Osteoblast (primary cell): ENCODE measurements at places on chromosomes 4 and X. TPM values are rescaled to one million over a fixed set of nuclear protein-coding genes. Genes with fewer than 3 reads are reported as not detected.

PRRG1 gene
- total RNA-seq, result 11.5 and 16.3 TPM in 2 replicates

SYP gene
- total RNA-seq, result 0.29 and 0.36 TPM in 2 replicates

PLP1 gene
- 0.29 and 0.36 TPM in 2 replicates for total RNA-seq

CT83 gene
- not detected in 2 replicates for total RNA-seq

RAPGEF2 gene
- total RNA-seq, result 50.3 and 53.0 TPM in 2 replicates

SLC26A1 gene
- total RNA-seq, result 0.36 and 0.59 TPM in 2 replicates

CT45A10 gene
- not detected in 2 replicates for total RNA-seq

CLIC2 gene
- total RNA-seq, result 1.1 and 1.2 TPM in 2 replicates

ATP8A1 gene
- total RNA-seq, result 2.1 and 2.5 TPM in 2 replicates

POU4F2 gene
- total RNA-seq, result not detected in 2 replicates

COL4A5 gene
- total RNA-seq, result under 0.01 and 0.36 TPM in 2 replicates

MRFAP1L1 gene
- 38.0 and 39.2 TPM in 2 replicates for total RNA-seq
